ENCODE measurements at places on chromosomes 7 and 10.

DNA sequence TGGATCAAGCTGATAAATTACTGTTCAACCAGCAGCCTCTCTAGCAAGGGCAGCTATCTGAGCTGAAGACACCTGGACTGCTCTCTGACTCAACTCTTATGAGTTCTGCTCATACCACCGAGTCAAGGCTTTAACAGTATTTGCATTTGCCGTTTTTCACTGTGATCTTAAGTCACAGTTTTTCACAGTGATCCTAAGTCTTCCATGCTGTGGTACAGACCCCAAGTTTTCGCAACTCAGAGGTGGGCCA lies 31.3 kb downstream of the PIP4K2A start:
- no peak for DNase-seq

GRCh38 chr10:7932301-7933036 lies 114.2 kb downstream of the TAF3 start:
- DNase-seq, result no peak

- no peak for DNase-seq
Measured at GRCh38 chr7:86708031-86708680, 64.4 kb downstream of the GRM3 start.

DNA sequence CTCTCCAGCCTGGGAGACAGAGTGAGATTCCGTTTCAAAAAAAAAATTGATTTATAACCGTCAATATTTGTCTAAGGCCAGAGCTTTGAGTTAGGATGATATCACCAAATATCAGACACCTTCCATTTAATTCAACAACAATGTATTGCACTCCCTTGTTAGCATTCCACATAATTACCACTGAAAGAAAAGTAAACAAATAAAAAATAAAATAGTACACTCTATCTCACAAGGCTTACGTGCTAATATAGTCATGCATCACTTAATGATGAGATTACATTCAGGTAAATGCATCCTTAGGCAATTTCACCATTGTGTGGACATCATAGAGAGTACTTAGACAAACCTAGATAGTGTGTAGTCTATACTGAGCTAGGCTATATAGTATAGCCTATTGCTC lies 127.6 kb upstream of the RHOBTB1 start:
- no peak for DNase-seq

- DNase-seq, result no peak
Measured at GRCh38 chr7:121901026-121901425, 28.1 kb downstream of the PTPRZ1 start.

GRCh38 chr10:132618158-132618919 lies 80.8 kb downstream of the INPP5A start:
- peak; percentile 31 for DNase-seq

- DNase-seq, result peak; percentile 24
Measured at GRCh38 chr10:74061104-74061503, 63.2 kb downstream of the VCL start.

DNA sequence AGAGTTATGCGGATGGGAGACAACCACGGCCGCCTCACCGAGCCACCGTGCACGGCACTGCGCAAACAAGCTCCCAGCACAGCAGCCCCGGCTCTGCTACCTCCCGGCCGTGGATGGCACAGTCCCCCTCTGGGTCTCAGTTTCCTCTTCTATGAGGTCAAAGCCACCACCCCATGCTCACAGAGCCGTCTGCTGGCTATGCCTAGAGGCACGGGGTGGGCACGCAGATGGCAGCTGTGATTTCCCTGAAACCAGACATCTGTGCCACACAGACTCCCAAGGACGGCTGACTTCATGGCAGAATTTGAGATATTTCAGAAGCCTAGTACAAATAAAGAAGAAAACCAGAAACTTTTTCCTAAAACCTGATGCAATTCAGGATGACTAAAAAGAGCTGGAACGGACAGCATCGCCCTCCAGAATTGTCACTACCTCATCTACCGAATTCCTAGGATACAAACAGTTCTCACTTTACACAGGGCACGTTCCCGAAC lies 73.2 kb downstream of the AMZ1 start:
- DNase-seq, result peak; percentile 46

DNA sequence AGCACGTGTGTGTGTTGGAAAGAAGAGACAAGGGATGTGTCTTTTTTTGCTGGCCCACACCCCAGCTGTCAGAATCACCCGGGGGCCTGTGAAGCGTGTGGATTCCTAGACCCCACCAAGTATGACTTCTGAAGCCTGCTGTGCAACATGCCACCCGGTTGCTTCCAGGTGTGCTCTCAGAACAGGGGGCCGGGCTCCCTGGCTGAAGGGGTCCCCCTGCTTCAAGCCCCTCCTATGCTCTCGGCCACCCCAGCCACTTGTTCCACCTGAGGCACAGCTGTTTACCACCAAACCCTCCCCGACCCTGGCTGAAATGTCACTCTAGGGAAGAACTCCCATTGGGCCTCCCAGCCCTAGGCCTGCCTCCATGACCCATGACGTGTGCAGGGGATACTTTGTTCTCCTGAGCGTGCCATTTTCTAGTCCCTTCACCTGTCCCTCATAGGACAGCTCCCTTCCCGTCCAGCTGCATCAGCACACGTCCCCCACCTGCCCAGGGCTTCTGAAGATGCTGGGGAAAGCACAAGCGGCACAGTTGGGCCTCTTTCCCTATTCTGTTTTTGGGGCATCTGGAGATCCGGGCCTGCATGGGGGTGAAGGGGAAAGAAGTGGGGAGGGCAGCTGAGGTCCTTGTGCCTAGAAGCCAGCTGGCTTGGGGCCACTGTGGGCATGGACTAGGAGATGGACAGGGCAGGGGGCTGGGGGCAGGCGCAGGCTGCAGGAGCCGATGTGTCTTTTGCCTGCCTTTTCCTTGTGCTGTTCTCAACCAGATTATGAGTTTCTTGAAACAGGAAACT lies 33.3 kb downstream of the CRHR2 start:
- no peak for DNase-seq

- peak; percentile 29 for DNase-seq
Measured at GRCh38 chr7:19268737-19269136, 123.5 kb upstream of the FERD3L start.

DNA sequence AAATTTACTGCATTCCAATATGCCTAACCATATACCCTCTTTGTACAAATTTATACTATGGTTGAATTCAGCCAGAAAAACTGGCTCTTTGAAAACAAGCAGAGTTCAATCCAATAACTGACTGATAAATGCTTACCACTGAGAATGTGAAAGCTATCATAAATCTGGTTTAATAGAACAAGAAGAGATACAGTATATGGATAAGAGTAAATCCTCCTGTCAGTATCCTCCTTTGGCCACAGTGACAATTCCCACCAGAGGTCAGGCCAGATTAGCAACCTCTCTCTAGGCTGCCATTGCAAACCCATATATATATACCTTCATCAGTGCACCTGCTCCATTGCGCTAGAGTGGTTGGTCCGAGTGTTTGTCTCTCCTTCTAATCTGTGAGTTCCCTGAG lies 647.2 kb downstream of the GRM8 start:
- DNase-seq, result no peak

GRCh38 chr7:89770161-89770560 lies 384.1 kb upstream of the STEAP1 start:
- no peak for DNase-seq

- no peak for DNase-seq
Measured at GRCh38 chr10:66505003-66505657, 420.7 kb upstream of the LRRTM3 start.

GRCh38 chr7:130084037-130084875 lies 13.9 kb downstream of the KLHDC10 start:
- no peak for DNase-seq

DNA sequence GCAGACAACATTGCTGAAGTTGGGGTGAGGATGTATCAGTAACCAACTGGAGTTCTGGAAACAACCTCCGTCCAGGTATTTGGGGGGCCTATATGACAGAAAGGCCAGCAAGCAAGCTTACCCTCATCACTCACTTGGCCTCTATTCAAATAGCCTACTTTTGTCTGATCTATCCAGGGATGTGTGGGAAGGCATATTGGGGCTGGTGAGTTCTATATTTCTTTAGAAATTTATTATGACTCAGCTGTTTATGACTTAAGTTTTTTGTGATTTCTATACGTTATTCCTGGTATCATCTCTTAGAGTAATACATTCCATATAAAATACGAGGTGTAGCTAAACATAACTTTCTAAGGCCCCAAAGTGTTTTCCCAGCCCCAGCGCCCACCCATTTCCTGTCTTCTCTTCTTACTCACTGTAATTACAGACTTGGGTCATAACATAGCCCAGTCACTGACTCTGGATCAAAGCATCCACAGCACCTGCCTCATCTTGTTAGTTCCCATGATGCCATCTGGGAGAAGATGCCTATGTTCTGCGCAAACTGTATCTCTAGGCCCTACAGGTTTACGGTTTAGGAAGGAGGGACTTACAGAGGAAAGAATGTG lies 18.1 kb downstream of the GARS1 start:
- peak; percentile 12 for DNase-seq

DNA sequence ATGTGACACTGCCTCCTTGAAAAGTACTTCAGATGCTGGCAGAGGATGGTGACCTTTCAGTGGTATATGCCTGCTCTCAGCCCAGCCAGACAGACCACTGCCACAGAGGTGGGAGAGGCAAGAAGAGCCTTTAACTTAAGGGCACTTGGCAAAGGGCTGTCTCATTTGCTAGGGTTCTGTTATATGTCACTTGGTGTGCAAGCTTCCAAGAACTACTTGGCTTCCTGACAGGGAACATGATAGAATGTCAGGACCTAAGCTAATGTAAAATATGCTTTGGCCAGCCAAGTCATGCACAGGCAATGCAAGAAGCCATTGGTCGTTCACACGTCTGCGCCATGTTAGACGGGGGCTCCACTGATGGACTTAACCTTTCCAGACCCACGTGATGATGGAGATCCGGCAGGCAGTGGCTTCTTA lies 54.7 kb downstream of the RBM20 start:
- no peak for DNase-seq

- DNase-seq, result no peak
Measured at GRCh38 chr10:120926611-120927010, 75.4 kb downstream of the WDR11 start.

DNA sequence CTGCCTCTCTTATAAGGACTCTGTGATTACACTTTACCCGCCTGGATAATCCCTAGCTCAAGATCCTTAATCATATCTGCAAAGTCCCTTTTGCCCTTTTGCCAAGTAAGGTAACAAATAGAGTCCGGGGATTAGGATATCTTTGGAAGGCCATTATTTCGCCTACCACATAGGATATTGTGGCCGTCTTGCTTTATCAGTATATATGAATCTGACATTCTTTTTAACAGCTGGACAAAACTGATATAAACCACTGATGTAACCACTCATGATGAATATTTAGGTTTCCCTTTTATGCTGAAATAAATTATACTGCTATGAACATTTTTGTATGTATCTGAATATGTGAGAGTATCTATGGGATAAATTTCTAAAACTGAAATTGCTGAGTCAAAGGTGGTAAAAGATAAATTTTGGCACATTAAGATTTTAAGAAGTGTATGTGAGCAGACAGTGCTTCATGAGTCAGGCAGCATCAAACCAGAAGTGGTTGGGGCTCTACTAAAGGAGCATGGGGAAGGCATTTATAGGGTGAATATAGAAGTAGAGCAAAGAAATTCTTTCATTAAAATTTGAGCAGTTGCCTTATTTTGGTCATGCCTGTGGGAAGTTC lies 44.7 kb downstream of the AVL9 start:
- no peak for DNase-seq

- DNase-seq, result no peak
Measured at GRCh38 chr10:59133841-59134593, 42.4 kb upstream of the PHYHIPL start.

- no peak for DNase-seq
Measured at GRCh38 chr10:92180399-92180798, 110.5 kb downstream of the CPEB3 start.
